Posterior vena cava (tissue), 2 donors: ENCODE measurements at places on chromosomes 3 and 15. TPM values are rescaled to one million over a fixed set of nuclear protein-coding genes. Genes with fewer than 3 reads are reported as not detected.

- DNase-seq, result no peak
These were observed 44.2 kb downstream of the HRH1 start for GRCh38 chr3:11198495-11198894.

TM4SF18 gene
- total RNA-seq, result 6.6 TPM

- DNase-seq, result no peak
These were observed 1.7 kb upstream of the ARF4 start for GRCh38 chr3:57598765-57599360.

DNA sequence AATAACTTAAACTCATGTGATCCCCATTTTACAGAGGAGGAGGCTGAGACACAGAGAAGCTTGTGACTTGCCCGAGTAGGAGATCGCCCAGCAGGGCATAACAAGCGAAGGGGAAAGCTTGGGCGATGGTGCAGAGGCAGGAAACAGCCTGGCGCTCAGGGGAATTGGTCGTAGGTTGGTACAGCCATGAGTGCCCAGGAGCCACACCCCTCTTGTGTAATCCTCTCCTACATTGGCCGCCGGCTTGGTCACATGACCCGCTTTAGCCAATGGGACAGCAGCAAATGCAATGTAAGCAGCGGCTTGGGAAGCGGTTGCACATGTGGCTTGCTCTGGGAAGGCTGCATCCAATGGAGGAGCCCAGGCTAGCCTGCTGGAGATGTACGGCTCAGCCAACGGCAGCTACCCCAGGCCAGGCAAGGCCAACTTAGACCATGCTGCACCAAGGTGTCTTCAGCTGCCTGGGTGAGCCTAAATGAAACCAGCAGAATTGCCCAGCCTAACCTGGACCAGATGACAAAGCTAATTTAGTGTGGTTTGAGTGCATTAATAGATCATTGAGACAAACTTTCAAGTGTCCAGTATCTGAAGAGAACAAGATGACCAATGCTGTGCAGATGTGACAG is 50.3 kb upstream of the SLC6A6 start:
- no peak for DNase-seq

LDHAL6B gene
- total RNA-seq, result not detected

ILDR1 gene
- total RNA-seq, result 0.10 TPM

PATL2 gene
- total RNA-seq, result 1.0 TPM

TLNRD1 gene
- total RNA-seq, result 24.2 TPM

GRCh38 chr3:80771085-80771484 is 990.4 kb downstream of the GBE1 start:
- no peak for DNase-seq

LRTM1 gene
- total RNA-seq, result not detected

GRCh38 chr3:187069857-187070516 is 69.3 kb downstream of the RPL39L start:
- no peak for DNase-seq

P2RY1 gene
- 3.1 TPM for total RNA-seq

GCSAM gene
- total RNA-seq, result 0.37 TPM

DNA sequence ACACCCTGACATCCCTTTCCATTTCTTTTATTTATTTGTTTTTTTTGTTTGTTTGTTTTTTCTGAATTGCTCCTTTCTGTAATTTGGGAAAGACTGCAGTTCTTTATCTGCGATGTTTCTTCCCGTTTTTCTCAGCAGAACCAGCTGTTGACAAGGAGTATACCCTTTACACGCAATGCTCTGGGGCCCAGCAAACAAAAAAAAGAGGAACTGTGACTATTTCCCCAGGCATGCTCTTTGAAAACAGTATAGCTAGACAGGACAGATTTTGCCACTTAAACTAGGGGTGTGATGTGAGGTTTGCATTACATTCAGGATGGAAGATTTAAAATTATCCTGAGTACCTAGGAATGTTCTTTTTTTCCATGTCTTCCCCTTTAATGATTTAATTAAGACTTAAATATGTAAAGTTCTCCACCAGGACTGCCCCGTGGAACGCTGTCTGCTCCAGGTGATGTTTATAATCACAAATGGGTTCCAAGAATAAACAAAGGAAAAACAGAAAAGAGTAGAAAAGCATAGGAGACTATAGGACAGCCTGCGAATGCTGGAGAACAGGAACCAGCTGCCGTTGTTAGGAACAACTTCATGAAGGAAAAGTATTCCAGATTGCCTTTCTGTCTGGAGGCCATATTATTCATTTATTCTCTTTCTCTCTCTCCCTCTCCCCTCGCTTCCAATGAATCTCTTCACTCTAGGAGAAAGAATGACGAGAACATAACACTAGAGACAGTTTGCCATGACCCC is 43.3 kb downstream of the TGFBR2 start:
- no peak for DNase-seq

NRROS gene
- total RNA-seq, result 8.0 TPM

DNA sequence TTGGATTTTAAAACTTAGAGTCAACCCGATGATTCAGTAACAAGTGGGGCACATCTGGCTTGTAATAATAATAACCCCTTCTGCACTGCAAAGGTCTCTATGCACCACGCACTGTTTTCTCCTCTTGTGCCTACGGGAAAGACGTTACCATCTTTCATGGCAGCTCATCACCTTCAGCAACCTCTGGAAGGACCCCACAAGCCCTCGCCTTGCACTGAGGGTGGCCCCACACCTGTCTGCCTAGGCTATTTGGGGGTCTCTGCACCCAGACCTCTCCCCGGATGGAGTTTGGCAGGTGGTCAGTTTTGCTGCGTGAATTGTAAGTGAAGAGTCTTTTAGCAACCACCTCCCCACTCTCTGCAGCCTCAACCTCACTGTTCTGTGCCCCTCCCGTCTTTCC is 138.6 kb upstream of the MEF2A start:
- DNase-seq, result peak; percentile 13

CCDC50 gene
- 81.7 TPM for total RNA-seq

GRCh38 chr3:22836131-22836530 is 367.0 kb upstream of the UBE2E2 start:
- DNase-seq, result no peak

PRSS50 gene
- total RNA-seq, result not detected

DNA sequence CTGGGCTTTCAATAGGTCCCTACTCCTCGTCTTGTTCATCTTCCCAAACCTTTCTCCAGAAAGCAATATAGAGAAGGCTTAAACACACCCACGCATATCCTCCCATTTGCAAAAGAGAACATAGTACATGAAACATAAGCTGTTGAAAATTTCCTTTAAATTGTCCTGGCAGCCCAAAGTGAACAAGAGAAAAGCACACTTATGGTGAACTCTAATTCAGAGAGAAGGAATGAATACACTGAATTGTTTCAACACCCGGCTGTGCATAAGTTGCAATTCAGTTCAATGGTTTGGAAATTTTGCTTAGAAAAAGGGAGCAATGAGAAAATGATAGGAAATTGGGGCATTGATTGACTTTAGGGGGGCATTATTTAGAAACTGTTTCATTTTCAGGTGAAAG is 202.6 kb downstream of the TIGIT start:
- DNase-seq, result no peak

DNA sequence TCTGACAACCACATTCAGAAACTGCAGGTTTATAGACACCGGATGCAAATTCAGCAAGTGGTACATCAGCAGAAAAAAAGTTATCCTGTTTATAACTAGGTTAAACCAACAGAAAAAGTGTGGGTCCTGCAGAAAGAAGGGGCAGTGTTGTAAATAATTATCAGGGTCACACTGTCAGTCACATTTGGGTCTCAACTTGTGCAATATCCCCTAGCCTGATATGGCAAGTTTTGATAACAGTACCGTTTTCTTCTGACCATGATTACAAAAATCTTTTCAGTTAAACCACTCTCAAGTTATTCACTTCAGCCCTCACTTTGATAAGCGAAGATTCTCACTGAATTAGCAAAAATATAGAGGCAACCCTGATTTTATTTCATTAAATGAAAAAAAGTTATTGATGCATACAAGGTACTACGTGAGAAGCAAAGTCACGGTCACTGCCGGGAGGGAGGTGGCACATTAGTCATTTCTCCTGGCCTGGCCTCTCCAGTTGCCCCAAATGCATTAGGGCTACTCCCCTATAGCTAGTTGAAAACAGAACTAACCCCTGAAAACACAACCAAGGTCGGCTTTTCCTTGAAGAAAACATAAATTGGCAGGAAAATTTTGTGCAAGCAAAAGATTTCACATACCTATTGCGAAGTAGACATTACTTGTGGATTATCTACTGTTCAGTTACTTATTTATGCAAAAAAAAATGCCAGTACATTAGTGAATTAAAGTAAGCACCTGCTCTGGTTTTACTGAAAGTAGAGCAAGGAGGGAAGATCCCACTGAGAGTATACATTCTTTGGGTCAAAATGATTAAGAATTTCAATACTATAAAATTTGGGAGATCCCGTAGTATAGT is 28.6 kb downstream of the IL5RA start:
- no peak for DNase-seq

GRCh38 chr3:122793568-122794416 is at the start of gene HSPBAP1:
TSS of gene HSPBAP1 (minus strand) at chr3:122793831. CDS start at chr3:122793680, 151 bp downstream.
- peak; percentile 98 for DNase-seq

- no peak for DNase-seq
These were observed 15.4 kb downstream of the EDC3 start for GRCh38 chr15:74680456-74680855.

DNA sequence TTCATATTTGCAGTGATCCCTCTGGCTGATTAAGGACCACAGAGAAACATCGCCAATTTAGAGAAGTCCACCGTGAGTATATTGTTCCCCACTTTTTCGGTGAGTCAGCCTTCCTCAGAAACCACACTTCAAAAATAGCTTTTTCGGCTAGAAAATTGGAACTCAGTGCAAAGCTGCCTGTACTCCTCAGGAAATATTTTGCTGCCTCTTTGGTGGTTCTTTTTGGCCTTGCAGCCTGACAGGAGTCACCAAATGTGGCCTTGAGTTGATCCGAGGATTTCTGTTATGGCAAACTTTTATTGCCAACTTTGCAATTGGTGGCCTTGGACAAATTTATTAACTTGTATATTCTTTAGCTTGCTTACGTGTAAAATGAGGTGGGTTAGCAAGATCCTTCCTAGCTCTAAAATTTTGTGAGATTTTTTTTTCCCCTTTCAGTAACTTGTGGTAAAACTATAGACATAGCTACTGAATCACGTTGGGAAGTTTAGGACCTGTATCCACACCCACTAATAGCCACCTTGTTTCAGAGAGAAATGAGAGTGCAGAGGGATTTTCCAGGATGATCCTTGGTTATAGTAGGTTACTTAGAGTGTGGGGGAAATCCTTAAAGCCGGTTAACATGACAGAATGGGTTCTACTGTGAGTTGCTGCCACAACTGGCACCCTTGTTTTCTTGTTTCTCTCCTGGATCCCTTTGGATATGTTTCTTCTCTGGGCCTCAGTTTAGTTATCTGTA is 9.9 kb downstream of the ARL6IP5 start:
- no peak for DNase-seq

BCHE gene
- 35.6 TPM for total RNA-seq

DNA sequence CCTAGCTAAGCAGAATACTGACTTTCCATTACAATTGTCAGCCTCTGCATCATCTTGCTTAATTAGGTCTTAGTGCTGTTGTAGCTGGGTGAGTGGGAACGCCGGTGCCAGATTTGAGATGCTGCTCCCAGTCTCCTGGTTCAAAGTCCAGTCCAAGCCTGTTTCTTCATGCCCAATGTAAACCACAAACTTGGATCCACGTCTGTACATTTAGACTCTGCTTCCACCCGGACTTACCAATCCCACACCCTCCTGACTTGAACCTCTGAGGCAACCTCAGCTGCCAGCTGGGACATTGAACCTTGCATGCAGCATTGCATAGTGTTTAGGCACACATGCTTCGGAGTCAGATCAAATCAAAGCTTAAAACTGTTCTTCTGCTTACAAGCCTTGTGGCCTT is 43.0 kb downstream of the BCL2L10 start:
- no peak for DNase-seq

DNA sequence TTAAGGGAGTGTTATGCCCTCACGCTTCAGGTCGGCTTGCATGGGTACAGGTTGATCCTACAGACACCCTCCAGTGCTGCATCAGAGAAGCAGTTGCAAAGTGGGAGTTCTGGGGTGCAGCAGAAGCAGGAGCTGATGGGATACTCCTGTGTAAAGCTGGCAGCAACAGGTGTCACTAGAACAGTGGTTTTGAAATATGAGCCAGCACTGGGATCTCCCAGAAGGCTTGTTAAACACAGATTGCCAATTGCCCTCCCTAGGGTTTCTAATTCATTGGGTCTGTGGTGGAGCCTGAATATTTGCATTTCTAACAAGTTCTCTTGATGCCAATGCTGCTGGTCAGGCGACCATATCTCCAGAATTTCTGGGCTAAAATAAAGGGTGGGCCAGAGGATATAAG is 350.4 kb downstream of the CLSTN2 start:
- DNase-seq, result no peak

GRCh38 chr3:127689266-127689860 is 16.6 kb downstream of the ABTB1 start:
- peak; percentile 69 for DNase-seq
